ENCODE measurements at places on chromosomes 4 and X.

DNA sequence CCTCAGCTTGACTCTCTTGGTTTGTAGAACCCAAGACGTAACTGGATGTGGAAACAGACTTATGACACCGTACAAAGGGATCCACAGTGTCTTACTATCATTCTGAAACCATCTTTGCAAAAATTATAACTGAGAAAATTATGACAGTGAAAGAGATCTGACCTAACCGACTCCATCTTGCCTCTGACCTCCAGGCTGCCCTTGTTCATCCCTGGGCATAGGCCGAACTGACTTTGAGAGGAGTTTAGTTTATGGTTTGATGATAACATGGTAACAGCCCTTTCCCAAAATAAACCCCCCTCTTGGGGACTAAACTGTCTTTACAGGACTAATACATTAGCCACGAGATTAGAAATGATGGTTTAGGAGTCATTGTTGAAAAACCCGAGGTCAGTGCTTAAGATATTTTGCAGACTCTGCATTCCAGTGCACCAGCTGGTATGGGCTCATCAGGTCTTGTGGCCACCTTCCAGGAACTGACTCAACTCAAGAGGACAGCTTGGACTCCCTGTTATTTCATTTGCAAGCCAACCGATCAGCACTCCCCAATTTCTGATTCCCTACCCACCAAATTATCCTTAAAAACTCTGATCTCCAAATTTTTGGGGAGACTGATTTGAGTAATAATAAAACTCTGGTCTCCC lies 49.6 kb downstream of the CASP3 start:
- DNase-seq, result no peak

DNA sequence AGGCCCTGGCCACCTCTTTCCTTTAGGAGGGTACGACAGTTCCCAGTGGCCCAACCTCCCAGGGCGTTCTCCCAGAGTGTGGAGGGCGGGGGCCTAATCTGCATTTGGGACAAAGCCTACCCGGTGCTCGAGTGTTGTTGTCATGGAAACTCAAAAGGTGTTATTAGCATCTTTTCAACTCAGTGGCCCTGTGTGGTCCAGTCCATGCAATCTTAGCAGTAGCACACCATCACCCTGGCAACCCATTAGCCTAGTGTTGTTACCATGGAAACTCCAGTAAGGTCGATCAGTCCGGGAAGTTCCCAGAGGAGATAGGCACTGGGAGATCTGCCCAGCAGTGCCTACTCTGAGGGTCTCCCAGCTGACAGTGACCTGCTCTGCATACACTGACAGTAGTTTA lies 20.2 kb downstream of the APLN start:
- DNase-seq, result no peak

GRCh38 chr4:121764702-121765367 lies at the start of gene SMIM43:
TSS of gene SMIM43 (minus strand) at chr4:121765164. CDS start at chr4:121765105, 59 bp downstream.
- no peak for DNase-seq

GRCh38 chr4:122584519-122584918 lies 36.3 kb downstream of the IL21 start:
- DNase-seq, result no peak

Data from stimulated activated CD8-positive, alpha-beta memory T cell treated with anti-CD3 and anti-CD28 coated beads, Interleukin-2, amount 100 ng/mL, for 1 hour (primary cell).